ENCODE measurements at places on chromosomes 11 and 22. TPM values are rescaled to one million over a fixed set of nuclear protein-coding genes. Genes with fewer than 3 reads are reported as not detected.

DNA sequence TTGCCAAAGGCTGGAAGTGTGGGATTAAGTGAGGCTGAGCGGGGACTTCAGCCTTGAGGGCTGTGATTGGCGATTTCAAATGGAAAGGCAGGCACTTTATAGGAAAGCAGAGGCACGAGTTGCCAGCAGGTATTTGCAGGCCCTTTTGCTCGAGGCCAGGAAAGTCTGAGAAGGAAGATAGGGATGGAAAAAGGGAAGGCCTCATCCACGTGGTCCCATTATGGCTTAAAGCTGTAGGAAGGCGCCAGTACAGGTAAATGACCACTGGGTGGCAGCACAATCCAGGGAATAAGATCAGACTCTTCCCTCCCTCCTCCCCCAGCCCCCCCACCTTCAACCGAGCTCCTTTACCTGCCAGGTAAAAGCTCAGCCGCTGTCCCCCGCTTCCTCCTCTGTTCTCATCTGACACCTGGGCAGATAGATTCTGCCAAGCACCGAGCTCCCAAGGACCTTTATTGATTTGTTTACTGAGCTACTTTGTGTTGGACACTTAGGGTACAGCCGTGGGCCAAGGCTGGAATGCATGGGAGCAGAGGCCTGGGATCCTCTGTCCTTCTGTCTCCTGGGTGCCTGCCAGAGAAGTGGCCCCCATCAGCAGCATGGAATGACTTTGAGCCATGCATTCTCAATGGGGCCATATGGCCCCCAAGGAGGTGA, 7.5 kb downstream of the P2RX3 start:
- DNase-seq, result peak; percentile 79

TIMP3 gene
- total RNA-seq, result 1,244 TPM

GRCh38 chr22:49044091-49044490, 783.6 kb downstream of the BRD1 start:
- no peak for DNase-seq

DNA sequence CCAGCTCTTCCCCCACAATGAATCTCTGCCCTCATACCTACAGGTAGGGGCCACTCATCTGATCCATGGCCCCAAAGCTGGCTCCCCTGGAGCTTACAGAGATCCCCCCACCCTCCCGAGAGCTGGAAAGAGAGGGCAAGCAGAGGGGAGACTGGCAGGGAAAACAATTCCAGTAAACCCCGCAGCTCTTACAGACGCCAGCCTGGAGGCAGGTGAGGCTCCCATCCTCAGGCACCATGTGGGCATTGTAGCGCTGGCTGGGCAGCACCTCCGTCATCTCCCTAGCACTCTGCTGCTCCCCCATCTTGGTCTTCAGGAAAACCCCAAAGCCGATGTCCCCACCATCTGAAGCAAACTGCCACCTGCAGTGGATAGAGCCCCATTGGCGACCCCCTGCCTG, 14.1 kb downstream of the SEC14L4 start:
- no peak for DNase-seq

DNA sequence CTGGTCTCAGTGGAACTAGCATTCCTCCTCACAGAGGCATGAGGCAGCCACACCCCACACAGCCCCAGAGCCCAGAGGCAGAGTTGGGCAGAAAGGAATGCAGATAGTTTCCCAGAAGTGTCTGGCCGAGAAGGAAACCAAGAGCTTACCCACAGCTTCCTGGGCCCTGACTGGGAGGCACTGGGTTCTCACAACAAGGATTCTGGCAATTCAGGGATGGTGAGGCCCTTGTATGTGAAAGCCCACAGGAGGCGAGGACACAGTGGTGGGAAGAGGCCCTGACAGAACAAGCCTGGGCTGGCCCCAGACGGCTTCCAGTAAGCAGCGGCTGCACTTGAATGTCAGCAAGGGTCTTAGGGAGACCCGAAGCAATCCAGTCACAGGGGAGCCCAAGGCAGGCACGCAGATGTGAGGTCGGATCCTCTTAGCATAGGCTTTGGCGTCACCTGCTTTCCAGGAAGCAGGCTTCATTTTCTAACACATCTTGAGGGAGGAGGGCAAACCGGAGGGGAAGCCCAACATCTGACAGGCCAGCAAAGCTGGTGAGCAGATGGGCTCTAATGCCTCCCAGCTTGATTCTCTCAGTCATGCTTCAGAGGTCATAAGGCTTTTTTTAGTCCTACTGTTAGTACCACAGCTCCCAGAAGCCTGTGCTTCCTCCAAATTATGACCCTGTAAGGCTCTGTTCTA, 78.3 kb upstream of the AKIP1 start:
- peak; percentile 85 for DNase-seq

- no peak for DNase-seq
Observed at GRCh38 chr22:45201678-45202332, 38.1 kb downstream of the NUP50 start.

SLC22A8 gene
- total RNA-seq, result not detected

PYGM gene
- not detected for total RNA-seq

- DNase-seq, result peak; percentile 90
Observed at GRCh38 chr11:117232092-117232878, at the start of gene RNF214. TSS of gene RNF214 (plus strand) at chr11:117232671. CDS start at chr11:117234273, 1,602 bp downstream.

DNA sequence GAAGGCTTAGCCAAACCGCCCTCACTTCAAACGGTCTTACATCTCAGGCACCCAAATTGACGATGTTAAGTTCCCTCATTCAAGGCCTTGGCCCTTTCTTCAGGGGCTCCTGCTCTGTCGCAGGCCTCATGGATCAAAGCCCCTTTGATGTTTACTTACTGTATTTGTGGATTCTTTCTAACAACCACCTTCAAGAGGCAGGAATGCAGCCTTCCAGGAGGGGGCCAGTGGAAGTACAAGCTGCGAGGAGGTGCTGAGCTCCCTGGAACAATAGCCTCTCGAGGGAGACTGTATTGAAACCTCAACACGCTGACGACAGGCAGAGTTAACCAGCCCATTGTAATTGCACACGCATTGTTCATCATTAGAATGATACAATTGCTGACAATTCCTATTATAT, 209.1 kb downstream of the ST3GAL4 start:
- no peak for DNase-seq

DNA sequence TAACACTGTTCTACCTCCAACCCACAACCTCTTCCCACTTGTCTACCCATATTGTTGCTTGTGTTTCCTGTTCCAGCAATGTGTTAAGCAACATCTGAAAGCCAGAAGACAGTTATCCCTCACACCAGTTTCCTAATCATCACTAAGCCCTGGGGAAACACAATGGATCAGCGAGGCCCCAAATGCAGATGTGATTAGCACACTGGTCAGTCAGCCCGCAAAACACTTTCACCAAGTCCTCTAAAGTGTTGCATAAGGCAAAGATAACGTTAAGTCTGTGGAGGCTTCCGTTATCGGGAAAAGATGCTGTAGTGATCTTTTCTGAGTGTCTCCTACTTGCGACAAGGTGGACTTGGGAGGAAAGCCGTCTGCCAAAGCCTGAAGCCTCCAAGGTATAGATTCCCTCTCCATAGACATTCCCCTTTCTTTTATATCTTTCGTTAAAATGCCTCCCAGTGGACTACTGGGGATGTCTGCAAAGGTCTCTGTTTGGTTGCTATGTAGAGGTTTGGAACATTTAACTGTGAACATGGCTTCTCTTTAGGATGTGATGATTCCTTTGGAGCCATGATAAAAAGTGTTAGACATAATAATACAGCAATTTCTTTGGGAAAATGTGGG, at the start of gene MS4A3:
Gene MS4A3, plus strand, starts transcription at position 317 of the 621 bp plus-strand sequence. CDS start 4,496 bp downstream, outside the sequence.
- no peak for DNase-seq

GRCh38 chr11:12245091-12245490, 132.3 kb upstream of the PARVA start:
- DNase-seq, result peak; percentile 75

- no peak for DNase-seq
Observed at GRCh38 chr22:33575771-33576170, 344.5 kb downstream of the LARGE1 start.

APOBEC3F gene
- total RNA-seq, result 0.51 TPM

- peak; percentile 55 for DNase-seq
Observed at GRCh38 chr11:61160487-61161189, 588 bp downstream of the VPS37C start.

DNA sequence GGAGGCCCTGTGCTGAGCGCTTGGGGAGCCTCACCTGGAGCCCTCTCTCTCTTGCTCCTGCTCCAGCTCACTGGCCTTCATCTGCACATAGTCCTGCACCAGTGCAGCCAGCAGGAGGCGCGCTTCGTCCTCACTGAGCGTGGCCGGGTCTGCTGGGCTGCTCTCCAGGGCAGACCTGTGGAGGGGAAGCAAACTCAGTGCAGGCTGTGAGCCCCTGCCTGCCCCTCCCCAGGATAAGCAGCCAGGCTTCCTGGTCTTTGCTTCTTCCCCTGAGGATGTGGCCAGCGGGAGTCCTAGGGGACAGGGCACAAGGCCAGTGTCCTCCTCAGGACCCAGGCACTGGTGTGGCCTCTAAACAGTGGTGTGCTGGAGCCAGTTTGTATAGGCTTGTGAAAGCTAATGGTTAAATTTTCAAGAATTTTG, 2.2 kb downstream of the CALCA start:
- DNase-seq, result peak; percentile 51

MOGAT2 gene
- not detected for total RNA-seq

DNA sequence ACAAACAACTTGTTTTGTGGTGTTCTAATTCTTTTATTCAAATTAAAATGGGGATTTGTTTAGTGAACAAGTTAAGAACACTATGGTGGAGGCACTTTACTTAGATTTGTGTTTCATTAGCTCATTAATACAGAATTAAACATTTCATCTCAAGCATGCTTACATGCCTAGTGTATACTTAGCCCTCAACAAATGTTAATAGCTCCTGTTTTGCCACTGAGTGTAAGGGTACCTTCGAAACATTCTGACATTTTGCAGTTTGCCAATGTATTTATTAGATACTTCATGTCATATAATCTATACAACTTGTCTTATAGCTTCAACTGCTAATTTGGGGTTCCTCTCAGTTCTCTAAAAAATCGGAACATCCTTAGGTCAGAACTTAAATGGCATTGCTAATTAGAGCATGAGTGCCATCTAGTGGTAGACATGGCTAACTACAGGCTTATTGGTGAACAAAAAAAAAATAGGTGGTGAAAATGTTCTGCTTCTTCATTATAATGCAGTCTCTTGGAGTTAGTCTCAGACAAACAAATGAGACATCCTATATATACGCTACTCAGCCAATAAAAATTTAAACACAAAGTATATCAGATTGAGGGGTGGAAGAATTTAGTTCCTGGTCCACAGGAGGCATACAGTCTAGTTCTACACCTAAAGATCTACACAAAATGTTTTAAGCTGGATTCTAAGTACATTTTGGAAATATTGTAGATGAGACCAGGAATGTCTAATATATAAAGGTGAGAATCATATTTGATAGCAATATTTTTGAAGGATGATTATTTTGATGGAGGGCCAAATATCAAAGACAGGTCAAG, 4.9 kb upstream of the CNTN5 start:
- DNase-seq, result peak; percentile 53

DNA sequence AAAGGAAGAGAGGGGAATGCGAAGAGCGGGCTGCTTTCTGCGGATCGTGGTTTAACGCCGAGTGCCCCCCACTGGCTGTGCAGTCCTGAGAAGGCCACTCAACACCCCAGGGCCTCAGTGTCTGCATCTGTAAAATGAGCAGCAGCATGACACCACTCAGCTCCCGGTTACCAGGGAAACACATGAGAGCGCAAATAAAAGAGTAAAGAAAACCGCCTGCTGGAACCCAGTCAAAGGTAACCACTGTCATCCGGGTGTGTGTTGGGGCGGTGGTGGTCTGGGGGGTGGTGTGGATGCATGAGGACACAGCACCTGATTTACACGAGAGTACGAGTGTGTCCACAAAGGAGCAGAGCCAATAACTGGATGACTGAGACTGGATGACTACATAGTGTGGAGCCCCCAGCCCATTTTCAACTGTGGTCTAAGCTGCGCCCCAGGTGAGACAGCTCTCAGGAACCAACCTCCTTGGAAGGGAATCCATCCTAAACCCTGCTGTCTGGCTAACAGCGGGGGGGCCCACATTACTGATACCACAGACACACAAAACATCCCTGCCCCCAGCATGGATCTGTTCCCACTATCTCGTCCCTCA, 5.7 kb downstream of the CELSR1 start:
- no peak for DNase-seq

DNA sequence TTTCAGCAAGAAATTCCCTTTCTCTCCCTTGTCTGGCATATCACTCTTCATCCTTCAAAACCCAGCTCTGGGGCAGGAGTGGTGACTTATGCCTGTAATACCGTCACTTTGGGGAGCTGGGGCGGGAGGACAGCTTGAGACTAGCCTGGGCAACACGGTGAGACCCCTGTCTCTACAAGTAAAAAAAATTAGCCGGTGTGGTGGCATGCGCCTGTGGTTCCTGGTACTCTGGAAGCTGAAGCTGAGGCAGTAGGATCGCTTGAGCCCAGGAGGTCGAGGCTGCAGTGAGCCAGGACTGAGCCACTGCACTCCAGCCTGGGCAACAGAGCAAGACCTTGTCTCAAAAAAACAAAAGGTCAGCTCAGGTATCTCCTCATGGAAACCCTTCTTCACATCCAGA, 1.4 kb upstream of the RCE1 start:
- DNase-seq, result no peak

DNA sequence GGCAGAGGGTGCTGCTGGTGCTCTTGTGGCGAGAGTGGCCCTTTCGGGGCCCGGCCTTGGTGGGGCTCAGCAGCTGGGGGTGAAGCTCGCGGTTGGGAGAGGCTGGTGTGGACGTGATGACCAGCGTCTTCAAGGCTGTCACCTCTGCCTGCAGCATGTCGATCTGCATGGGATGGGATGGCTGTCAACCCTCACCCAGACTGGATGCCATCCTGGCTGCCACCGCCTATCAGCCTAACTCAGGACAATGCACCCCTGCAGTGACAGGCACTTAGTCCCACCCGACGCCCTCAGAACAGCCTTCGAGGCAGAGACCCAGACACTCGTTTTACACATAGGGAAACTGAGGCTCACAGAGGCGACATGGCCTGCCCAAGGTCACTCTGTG, 10.8 kb downstream of the RAB3IL1 start:
- DNase-seq, result no peak

GRCh38 chr22:29257751-29258181, 10.0 kb downstream of the RHBDD3 start:
- no peak for DNase-seq

- no peak for DNase-seq
Observed at GRCh38 chr11:14518820-14519219, 1.4 kb downstream of the PSMA1 start.

GRCh38 chr22:18970948-18971315, 34.8 kb upstream of the PRODH start:
- DNase-seq, result no peak

DNA sequence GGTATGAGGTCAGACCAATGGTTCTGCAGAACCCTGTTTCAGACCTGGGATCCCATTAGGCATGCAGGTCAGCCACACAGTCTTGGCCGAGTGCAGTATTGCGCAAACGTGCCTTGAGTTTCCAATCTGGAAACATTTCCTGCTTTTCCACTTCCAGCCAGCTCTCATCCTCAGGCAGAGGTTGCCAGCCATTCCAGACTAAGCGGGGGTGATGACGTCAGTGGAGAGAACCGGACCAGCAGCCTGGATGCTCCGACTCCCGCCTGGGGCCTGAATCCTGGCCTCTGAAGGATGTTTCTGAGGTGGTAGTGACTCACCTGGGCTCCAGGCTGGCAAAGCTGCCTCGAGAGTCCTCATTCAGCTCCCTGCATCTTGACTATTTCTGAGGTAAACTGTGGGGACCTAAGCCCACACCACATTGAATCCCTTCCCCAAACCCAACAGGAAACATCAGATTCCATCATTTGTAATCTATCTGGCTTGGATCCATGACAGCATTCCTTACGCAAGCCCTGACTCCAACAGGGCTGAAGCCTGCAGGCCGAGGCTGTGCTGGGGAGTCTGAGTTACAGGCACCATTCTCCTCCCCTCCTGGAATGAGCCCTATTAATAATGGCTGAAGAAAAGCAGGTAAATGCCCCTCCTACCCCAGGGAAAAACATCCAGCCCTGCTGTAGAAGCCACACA, 83.0 kb downstream of the ABTB2 start:
- peak; percentile 99 for DNase-seq

IGSF9B gene
- total RNA-seq, result not detected
